ENCODE measurements at places on chromosomes 7 and 10.

DNA sequence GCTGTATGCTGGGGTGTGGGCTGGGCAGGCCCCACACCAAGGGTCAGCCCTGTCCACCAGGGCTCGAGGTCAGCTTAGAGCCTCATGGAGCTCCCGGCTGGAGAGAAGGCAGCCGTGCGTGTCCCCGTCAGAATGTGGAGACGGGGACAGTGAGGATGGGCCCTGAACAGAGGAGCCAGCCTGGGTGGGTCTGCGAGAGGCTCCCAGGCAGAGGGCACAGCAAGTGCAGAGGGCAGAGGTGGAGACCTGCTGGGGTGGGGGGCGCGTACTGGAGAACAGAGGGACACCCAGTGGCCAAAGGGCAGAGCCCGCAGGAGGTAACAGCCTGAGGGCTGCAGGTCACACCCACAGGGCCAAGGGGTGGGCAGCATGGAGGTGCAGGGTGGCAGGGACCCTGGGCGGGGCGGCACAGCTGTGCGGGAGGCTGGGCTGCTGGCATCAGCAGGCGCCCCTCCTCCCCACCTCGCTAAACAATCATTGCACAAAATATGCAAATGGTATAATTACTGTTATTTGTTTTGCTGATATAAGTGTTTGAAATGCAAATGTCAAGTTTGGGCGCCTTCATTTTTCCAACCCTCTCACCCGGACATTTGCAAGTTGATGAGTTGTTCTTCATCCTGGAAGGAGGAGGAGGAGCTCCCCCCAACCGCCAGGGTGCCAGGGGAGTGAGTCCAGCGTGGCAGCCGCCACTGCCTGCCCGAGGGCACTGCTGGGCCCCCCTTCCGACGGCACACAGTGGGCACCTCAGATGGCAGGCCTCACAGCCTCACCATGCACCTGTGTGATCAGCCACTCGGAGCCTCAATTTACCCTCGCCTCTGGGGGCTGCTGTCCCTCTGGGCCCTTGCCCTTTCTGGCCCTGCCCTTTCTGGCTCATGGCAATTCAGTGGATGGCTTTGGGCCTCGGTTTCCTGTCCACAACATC, 35.0 kb downstream of the ELFN1 start:
- no peak for DNase-seq

GRCh38 chr7:141992156-141992555, 3.5 kb upstream of the MGAM start:
- no peak for DNase-seq

- peak; percentile 20 for DNase-seq
Observed at GRCh38 chr10:34637418-34637911, 177.6 kb downstream of the PARD3 start.

DNA sequence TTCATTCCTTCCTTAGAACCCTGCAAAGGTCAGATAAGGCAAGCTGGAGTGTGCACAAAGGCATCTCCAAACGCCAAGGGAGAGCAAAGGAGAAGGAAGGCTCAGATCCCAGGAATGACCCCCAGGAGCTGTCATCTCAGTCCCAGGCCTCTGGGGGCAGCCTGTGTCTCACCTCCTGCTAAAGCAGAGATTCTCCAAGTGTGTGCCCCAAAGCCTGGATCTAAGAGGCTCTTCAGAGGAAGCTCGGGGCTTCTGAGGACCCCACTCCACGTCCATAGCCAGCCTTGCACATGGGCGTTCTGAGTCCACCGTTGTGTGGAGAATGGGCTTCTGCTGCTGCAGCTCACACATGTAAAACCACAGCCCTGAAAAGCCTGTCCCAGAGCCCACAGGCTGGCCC, 5.1 kb upstream of the GRID1 start:
- no peak for DNase-seq

GRCh38 chr7:76091506-76091905, 43.6 kb downstream of the MDH2 start:
- no peak for DNase-seq

- no peak for DNase-seq
Observed at GRCh38 chr7:122949186-122949585, 46.3 kb downstream of the TAS2R16 start.

DNA sequence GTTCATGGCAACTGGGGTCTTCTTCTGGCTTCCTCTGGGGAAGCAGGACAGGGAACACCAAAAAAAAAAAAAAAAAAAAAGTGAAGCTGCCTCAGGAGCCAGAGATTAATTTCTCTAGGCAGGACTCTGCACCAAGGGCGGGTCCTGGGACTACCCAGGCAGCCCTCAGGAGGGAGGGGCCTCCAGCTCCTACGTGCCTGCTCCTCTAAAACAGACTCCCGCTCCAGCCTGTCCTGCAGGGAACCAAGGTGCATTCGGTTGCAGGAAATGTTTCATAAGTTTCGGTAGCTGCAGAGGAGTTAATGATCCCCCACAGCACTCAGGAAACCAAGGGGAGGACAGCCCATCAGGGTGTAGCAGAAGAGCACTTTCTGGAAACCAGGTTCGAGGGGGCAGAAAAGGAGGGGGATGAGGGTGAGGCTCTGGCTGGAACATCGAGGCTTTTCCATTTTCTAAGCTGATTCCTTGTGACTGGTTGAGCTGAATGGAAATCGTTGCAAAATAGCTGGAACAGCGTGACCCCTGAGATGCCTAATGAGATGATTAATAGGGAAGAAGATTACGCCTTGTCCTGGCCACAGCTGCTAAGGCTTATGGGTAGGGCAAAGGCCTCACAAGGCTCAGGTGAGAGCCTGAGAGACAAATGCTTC, 84.2 kb downstream of the STRA8 start:
- DNase-seq, result no peak

GRCh38 chr7:77444123-77444522, 28.0 kb upstream of the GSAP start:
- no peak for DNase-seq

DNA sequence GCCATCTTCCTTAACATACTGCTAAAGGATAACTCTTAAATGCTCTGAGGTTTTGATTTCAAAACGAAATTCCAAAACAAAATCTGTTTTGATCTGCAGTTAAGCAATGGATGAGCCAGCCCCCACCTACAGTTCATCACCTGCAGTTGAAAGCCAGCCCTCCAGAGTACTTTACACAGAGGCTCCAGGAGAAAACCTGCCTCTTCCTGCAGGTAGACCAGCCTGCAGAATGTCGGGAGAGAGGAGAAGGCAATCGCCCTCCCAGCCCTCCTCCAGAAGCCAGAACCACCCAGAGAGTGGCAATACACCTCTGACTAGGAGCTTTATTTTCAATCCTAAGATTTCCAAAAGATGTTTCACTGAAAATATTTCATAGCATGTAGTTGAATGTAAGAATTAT, 798.1 kb downstream of the GATA3 start:
- no peak for DNase-seq

DNA sequence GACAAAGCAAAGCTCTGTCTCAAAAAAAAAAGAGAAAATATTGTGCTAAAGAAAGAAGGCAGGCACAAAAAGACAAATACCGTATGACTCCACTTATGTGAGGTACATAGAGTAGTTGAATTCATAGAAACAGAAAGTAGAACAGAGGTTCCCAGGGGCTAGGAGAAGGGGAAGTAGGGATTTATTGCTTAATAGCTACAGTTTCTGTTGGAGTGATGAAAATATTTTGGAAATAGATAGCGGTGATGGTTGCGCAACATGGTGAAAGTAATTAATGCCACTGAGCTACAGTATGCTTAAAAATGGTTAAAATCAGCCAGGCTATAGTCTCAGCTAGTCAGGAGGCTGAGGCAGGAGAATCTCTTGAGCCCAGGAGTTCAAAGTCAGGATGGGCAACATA, 18.5 kb upstream of the NPFFR1 start:
- DNase-seq, result no peak

GRCh38 chr7:159086301-159086925, 58.3 kb downstream of the VIPR2 start:
- DNase-seq, result no peak

DNA sequence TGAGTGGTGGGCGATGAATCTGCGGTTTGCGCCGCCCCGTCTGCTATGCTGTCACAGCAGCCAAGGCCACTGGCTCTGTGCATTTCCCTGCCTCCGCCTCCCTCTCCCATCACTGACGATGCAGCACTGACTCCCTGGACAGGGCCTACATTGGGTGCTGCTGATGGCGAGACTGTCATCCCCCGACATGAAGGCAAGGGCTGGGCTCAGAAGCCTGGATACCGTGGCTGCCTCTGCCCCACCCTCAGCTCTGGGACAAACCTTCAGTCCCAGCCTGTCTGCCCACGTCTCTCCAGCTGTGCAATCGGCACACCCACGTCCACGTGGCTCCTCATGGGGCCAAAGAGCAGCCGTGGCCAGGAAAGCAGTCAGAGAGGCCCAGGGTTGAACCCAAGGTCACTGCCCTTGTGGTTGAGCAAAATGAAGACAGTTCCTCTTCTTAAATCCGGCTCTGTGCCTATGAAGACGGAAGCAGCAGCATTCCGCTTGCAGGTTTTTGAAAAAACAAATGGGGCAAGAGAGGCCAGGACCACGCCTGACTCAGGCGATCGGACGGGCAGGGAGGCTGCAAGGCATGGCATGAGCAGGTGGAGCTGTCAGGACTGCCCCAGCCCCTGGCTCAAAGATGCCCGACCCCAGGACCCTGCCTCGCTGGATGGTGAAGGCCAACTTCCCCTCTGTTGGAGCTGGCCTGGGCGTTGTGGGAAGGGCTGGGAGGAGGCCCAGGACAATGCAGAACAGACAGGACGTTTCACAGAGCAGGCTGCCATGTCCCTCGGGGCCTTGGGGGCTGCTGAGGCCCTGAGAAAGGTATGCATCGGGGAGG, 517.5 kb downstream of the DNAJB6 start:
- DNase-seq, result no peak

DNA sequence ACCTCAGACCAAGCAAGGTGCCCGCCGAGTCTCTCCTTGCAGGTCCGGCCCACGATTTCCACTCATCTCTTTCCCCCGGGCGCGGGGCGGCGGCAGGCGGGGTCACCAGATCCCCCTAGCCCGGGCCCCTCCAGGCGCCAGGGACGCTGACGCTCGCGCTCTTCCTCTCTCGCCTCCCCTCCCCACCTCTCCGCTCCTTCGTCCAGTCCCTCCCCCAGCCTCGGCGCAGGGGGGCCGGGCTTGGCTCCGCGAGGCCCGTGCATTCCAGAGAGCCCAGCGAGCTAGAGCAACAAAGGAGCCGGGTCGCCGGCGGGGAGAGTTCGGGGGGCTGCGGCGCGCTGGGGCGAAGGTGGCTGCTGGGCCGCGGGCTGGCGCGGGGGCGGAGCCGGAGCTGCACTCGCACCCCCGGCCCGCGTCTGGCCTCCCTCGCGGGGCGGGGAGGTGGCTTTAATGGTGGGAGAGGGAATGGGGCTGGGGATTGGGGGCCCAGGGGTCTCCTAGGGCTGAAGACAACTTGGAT, at the start of gene SMO:
Gene SMO (plus strand): TSS at position 262 of the 520 bp plus-strand sequence. CDS start 519 bp downstream, outside the sequence.
- no peak for DNase-seq

GRCh38 chr7:132743974-132744373, 167.7 kb upstream of the PLXNA4 start:
- DNase-seq, result no peak

GRCh38 chr7:7746458-7746857, 28.1 kb upstream of the RPA3 start:
- DNase-seq, result no peak

- DNase-seq, result no peak
Observed at GRCh38 chr7:46494028-46494427, 573.0 kb upstream of the IGFBP3 start.

- DNase-seq, result no peak
Observed at GRCh38 chr10:43204042-43204942, 62.6 kb downstream of the RASGEF1A start.

DNA sequence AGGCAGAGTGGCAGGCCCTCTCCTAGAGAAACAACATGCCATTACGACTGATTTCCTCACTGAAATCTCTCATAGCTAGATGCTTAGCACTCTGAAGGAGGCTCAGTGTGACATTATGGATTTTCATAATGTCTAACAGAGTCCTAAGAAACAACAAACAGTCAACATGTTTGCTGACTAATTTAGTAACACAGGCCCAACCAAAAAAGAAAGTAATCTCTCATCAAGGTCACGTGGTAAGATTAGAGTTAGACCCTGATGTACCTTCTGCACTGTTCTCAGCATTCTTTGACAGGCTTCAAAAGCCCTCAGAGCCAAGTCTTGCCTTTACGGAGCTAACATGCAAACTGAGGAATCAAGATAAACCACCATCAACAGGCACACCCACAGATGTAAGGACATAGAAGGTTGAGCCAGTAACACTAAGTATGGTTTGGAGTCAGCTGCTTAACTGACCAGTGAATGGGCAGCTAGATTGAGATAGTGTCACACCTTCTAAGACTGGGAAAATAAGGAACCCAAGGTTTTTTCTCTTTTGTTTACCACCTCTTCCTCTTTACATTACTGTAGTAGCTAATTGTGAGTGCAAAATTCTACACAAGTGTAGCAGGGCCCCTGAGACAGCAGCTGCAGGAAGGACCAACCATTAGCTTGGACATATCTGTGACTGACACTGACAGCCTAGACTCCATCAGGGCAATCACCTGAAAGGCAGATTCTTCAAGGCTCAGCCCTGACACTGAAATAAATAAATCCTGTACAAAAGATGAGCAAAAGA, 15.3 kb upstream of the KCNIP2 start:
- no peak for DNase-seq

GRCh38 chr10:13770760-13771493, 184.2 kb downstream of the PRPF18 start:
- no peak for DNase-seq

- no peak for DNase-seq
Observed at GRCh38 chr7:151886783-151887182, 9.9 kb upstream of the PRKAG2 start.

- DNase-seq, result no peak
Observed at GRCh38 chr7:141844256-141844655, 3.0 kb upstream of the PRSS37 start.

DNA sequence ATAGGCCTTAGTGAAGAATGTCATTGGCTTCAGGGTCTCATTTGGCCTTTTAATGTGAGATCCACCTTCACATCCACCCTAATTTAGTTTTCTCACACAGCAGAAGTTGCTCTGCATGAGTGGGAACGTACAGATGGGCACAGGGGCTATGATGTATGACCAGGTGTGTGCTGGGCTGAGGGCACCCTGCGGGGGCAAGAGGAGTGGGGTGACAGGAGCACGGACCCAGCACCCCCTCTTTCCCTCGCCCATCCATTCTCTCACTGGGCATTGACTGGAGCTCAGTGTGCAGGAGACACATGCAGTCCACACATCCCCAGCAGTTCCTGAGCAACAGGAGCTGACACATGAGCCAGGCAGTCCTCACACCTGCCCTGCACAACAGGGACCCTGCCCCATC, 95.1 kb upstream of the PPP2R2D start:
- DNase-seq, result no peak

- DNase-seq, result no peak
Observed at GRCh38 chr7:22628112-22628511, 98.9 kb upstream of the IL6 start.
